ENCODE measurements at places on chromosomes 2 and 18.

- DNase-seq, result no peak
These were observed 99.9 kb upstream of the TPO start for GRCh38 chr2:1313240-1313924.

DNA sequence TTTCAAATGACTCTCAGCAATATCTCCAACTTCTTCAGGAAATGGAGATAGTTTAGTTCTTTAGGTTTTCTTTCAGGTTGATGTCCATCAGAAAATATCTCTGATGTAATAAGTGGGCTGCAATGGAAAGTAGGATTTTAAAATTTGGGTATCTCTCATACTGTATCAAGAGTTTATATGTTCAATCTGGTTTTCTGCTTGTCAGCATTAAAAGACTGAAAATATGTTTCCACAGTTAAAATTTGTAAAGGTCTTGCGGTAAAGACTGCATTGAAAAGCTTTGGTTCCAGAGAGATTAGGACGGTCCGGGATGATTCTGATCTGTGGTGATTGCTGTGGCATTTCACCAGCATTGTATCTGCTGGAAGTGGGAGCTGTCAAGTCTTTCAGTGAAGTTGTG, 83.2 kb downstream of the LYPD1 start:
- DNase-seq, result no peak

DNA sequence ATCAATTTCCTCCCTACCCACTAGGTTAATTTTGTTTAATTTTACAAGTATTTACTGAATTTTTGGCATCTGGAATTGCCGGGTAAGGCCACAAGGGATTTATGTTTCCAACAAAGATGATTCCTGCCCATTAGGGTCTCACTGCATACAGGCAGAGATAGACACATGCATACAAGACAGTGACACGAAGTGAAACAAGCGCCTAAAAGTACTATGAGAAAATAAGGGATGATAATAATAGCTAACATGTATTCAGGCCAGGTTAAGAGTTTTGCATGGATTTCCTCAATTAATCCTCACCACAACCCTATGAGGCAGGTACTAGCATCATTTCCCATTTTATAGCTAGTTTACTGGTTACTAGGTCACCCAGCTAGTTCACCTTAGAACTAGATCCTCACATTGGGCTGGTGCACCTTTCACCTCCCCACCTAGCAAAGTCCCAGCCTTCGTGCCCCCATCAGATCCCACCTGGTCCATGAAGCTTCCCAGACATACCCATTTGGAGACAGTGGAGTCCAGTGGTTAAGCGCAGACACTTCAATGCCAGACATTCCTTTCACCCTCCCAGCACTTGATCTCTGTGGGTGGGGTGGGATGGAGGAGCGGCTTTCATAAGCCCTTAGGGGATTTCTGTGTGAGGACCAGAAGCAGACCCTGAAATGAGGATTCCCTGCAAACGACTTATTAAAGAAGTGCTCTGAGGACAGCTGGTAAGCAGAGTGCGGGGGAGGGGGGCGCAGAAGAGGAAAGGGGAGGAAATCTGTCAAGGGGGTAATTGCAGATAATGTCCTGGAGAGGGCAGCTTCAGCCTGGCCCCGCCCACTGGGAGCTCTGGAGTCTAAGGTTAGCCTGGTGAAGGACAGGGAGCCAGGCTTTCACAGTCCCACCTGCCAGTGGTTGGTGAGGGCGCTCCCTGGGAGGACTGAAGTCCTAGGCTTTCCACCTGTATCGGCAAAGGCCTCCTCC, 5.8 kb upstream of the DGUOK start:
- no peak for DNase-seq

GRCh38 chr18:79577451-79578395, 101.9 kb upstream of the CTDP1 start:
- no peak for DNase-seq

GRCh38 chr2:179686718-179687342, 174.6 kb downstream of the ZNF385B start:
- peak; percentile 49 for DNase-seq

GRCh38 chr2:8216397-8216796, 465.5 kb upstream of the ID2 start:
- peak; percentile 49 for DNase-seq

DNA sequence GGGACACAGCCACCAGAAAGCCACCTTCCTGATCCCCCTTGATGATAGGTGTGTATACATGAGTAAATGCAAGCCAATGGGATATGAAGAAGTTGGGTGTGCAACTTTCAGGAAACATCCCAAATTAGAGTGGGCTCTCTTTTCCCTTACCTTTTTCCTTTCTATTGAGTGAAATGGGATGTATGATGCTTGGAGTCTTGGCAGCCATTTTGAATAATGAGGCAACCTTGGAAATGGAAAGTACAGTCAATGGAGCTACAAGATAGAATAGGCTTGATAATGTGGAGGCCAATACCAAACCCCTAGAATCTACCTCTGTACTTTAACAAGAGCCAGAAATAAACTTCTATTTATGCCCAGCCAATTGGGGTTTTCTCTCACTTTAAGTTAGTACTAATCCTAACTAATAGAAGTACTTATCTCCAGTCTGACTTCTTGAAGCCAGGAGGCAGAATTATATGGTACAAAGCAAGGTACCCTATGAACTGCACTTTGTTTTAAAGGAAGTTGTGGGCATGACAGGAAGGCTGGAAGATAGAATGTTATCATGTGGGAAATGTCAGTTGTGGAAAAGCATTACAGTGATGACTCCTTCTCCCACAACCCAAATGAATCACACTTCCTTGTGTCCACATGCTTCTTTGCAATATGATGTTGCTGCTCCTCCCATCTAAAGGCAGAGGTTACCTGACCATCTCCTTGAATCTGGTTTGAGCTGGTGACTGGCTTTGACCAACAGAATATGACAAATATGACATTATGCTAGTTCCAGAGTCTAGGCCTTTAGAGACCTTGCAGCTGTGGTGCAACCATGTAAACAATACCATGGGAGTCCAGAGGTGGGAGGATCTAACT, 12.9 kb upstream of the NABP1 start:
- no peak for DNase-seq

- DNase-seq, result no peak
These were observed 246.8 kb downstream of the HDAC4 start for GRCh38 chr2:239153806-239154591.

DNA sequence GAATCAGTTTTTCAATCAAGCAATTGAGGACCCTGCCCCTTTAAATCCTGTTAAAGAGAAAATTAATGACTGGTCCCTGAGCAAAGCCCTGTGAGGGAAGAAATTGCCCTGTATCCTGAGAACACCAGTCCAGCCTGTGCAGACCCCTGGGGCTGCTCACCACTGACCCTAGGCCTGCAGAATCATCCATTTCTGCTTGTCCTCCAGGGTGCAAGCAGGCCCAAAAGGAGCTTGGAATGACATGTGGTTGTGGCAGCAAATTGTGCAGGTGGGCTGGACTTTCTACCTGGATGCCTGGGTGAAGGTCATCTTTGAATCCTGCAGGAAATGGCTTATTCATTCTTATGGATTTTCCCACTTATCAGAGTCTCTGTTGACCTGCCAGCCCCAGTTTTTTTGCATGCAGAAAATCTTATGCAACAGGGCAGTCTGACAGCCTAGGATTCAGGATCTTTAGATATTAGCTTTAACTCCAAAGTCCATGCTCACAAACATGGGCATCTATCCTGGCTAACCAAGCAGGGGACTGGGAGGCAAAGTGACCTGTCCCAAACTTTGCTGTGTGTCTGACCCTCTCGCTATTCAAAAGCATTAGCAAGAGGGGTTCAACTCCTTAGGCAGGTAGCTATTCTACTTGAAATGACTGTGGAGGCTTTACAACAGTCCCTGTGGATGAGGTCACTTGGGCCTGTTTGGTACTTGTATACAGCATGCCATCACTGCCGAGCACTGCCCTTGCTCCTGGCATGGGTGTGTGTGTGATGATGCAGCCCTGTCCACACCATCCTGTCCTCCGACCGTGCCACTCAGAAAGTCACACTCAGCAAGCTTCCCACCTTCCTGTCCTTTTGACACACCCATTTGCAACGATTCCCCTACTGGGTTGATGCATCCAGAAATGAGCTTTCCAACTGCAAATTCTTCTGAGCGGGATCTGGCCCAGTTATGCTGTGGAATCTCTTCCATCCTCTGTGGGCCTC, 85.3 kb downstream of the CAPN13 start:
- DNase-seq, result no peak

GRCh38 chr2:217060951-217061547, 201.2 kb upstream of the TNP1 start:
- no peak for DNase-seq
